ENCODE measurements at places on chromosomes 7 and 10.

DNA sequence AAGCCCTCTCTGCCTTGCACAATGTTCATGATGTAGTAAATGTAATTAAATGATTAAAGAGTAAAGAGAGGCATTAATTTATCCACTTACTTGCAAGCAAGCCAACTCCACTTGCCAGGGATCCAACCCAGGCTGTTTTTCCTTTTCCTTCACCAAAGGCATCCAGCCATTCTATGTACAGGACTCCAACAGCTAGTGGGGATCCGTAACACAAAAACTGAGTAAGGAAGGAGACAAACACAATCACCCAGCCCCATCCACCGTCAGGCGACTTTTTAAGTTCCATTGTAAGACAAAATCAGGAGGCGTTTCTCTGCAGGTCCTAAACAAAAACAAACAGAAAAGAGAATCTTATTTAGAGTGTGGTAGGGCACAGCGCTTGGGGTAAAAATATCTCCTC, 25.6 kb downstream of the SLC16A9 start:
- DNase-seq, result no peak

DNA sequence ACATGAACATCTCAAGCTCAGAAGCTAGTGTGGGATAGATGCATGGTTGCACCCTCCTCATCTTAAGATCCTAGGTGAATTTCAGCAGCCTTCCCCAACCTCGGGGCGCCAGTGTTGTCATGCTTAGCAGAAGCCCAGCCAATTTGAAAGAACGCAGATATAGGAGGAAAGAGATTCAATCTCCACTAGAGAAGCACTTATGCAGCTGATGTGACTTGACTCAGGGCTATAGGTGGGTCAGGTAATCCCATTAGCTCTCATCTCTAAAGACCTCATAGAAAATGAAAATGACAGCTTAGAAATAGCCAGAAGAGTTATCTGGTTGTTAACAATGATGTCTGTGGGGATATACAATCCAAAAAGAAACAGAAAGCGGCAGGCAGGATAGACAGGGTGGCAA, 310.5 kb downstream of the GPAM start:
- no peak for DNase-seq

- no peak for DNase-seq
Measured at GRCh38 chr7:7214398-7215347, 32.3 kb downstream of the C1GALT1 start.

- DNase-seq, result no peak
Measured at GRCh38 chr7:36381056-36381455, 8.6 kb upstream of the ANLN start.

- DNase-seq, result no peak
Measured at GRCh38 chr7:66500087-66500486, 128.6 kb upstream of the KCTD7 start.

- no peak for DNase-seq
Measured at GRCh38 chr7:141335164-141335563, 216.0 kb upstream of the AGK start.

DNA sequence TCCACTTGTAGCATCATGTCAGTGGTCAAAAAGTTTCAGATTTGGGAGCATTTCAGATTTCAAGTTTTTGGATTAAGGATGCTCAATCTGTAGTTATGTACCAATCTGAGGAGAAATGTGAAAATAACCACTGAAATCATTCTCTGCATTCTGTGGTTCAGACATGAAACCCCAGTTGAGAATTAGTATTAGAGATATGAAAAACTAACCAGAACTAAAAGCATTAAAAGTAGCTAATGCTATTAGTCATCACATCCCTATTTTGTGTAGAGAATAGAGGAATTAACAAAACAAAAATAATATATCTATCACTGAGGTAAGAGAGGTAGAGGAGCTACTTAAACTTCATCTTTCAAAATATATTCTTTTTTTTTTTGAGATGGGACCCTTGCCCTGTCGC, 28.0 kb downstream of the MICU1 start:
- DNase-seq, result no peak

GRCh38 chr7:123096434-123096833, 100.9 kb upstream of the TAS2R16 start:
- no peak for DNase-seq

- DNase-seq, result no peak
Measured at GRCh38 chr7:111486472-111487142, 75.7 kb downstream of the IMMP2L start.

DNA sequence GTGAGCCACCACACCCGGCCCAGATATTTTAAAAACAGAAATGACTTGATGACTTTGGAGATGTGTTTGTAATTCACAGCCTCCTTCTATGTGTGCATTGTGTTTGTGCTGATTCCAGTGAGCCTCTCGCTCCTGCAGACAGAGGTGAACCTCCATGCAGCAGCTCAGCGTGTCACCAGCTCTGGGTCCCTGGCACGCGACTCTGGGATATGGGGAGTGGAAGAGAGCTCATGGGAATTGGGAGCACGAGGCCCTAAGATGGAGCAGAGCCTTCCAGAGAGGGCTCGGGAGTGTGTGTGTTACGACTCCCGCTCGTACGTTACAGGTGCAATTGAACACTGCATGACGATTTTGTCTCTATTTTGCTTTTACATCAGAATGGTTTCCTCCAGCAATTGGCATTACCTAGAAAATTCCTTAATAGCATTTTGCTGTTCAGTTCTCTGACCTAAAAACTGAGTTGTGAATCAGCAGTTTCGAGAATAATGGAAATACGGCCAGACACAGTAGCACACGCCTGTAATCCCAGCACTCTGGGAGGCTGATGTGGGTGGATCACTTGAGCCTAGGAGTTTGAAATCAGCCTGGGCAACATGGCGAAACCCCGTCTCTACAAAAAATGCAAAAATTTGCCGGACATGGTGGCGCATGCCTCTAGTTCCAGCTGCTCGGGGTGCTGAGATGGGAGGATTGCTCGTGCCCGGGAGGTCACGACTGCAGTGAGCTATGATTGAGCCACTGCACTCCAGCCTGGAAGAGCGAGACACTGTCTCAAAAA, 204.6 kb downstream of the CUX1 start:
- DNase-seq, result no peak

GRCh38 chr10:62632071-62632809, 172.3 kb upstream of the ADO start:
- DNase-seq, result peak; percentile 43

DNA sequence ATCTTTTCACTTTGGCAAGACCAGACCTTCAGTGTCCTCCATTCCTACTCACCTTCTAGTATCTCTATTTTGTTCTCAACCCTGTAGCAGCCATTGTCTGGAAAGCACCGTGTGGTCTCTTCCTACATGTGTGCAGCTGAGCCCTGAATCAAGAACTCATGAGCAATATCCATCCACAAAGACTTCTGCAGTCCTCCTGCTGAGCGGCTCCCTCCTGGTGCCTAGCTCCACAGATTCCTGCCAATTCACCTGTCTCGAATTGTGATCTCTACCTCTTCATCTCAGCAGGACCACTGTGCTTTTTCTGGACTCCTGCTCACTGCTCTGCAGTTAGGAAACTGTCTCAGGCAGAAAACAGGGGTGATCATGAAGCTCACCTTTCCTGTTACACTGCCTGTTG, 118.8 kb downstream of the RELN start:
- DNase-seq, result no peak

DNA sequence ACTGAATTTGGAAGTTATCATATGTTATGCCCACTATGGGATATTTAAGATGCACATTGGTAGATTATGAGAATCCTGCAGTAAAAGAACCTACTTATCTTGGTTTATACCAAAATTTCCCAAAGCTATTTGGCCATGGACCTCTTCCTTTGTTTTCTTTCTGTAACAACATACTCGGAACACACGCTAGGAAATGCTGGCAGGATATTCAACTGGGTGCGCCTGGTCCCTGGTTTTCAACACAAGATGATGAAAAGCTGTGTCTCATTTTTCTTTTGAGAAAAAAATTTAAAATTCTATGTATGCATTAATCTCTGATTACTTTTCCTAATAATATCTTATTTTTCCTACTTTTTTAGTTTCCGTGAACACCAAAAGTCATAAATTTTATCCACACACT, 128.5 kb upstream of the NRP1 start:
- no peak for DNase-seq

DNA sequence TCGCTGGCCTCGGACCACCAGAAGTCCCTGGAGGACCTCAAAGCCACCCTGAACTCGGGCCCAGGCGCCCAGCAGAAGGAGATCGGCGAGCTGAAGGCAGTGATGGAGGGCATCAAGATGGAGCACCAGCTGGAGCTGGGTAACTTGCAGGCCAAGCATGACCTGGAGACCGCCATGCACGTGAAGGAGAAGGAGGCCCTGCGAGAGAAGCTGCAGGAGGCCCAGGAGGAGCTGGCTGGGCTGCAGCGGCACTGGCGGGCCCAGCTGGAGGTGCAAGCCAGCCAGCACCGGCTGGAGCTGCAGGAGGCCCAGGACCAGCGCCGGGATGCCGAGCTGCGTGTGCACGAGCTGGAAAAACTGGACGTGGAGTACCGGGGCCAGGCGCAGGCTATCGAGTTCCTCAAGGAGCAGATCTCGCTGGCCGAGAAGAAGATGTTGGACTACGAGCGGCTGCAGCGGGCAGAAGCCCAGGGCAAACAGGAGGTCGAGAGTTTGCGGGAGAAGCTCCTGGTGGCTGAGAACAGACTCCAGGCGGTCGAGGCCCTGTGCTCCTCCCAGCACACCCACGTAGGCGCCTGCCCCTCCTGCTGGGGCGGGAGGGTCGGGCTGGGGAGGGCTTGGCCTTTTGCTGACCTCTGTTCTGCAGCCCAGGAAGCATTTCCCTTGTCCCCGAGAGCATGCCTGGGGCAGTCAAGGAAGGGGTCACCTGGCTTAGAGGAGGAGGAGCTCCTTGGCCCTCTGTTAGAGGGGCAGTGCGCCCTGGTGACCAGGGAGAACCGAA, 77.3 kb upstream of the GTF2IRD1 start:
- no peak for DNase-seq

GRCh38 chr10:12803776-12804175, 197.7 kb downstream of the CCDC3 start:
- DNase-seq, result no peak

- no peak for DNase-seq
Measured at GRCh38 chr7:137948083-137948844, 53.6 kb downstream of the CREB3L2 start.

- no peak for DNase-seq
Measured at GRCh38 chr10:131753336-131753735, 147.5 kb upstream of the PPP2R2D start.

DNA sequence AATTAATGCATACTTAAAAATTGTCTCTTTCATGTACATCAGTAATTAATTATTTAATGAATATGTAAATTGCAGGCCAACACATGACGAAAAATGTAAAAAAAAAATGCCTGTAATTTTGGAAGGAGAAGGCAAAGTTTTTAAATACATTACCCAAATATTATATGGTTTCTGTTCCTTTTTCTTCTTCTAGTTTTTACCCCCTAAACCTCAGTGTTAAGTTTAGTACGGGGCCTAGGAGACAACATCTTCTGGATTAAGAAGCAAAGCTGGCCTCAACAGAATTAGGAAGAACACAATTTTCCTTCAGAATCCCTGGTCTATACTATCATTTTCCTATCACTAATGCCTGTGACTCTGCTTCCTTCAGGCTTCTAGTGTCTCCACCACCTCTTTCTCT, 459.3 kb upstream of the NRP1 start:
- DNase-seq, result no peak

DNA sequence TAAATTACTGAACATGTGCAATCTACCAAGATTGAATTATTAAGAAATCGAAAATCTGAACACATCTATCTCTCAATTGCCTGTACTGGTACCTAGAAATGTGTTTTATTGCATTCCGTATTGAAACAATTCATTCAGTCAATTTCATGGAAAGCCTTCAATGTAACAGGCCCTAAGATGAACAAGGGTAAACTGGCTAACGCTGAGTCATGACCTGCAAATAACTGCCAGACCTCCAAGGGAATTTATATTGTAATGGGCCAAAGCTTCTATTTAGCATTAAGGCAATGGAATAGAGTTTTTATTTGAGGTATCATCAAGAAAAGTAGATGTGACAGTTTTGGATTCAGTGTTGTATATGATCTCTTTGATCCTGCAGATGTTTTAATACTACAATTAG, 49.9 kb upstream of the CD36 start:
- DNase-seq, result no peak

- DNase-seq, result no peak
Measured at GRCh38 chr10:102153093-102153620, 968 bp downstream of the NOLC1 start.

DNA sequence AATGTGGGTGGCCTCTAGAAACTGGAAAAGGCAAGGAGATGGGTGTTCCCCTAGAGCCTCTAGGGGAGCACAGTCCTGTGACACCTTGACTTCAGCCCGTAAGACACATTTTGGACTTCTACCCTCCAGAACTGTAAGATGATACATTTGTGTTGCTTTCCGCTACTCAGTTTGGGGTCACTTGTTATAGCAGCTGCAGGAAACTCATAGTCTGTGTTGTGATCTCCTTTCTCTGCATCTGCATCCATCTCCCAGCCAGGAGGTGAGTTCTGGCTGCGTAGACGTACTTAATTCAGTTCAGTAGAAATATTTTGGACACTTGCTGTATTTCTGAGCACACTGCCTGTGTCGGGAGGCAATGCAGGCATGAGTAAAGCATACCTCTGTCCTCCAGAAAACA, 29.3 kb upstream of the DMBT1 start:
- no peak for DNase-seq

DNA sequence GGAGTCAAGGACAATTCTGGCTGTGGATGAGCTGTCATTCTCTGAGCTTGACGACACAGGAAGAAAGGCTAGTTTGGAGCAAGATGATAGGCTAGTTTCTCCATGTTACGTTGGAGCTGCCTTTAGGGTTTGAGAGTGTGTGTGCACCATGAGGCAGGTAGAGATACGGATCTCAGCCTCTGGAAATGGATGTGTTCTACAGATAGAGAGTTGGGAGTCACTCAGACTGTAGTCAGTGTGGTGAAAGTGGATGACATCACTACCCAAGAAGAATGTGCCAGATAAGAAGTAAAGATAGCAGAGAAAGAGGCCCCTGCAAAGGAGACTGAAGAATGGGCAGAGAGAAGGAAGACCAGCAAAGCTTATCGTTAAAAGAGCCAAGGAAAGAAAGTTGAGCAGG, 42.4 kb downstream of the PNLIPRP3 start:
- no peak for DNase-seq

- no peak for DNase-seq
Measured at GRCh38 chr7:99762680-99763327, 21.2 kb downstream of the CYP3A4 start.

DNA sequence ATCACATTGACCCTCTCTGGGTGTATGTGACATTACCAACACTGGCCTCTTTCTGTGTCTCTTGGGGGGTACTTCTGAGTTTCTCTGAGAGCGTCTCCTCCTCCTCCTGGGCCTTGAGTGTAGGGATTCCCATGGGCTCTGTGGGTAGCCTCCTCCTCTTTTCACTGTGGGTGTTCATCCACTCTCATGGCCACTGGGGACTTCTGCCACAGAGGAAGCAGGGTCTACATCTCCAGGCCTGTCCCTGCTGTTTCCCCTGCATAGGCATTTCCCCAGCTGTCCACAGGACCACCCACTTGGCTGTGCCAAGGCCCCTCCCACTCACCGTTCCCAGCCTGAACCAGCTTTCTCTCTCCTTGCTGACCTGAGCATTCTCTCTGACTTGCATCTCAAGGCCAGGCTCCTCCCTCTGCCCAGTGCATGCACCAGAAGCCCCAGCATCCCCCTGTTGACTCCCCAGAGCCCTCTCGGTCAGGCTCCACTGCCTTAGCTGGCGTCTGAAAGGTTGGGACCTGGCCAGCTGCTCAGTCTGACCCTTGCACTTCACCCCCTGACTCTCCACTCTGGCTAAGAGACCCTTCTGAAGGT, 487.6 kb downstream of the GLRX3 start:
- DNase-seq, result no peak

Measured in stimulated activated CD8-positive, alpha-beta memory T cell treated with anti-CD3 and anti-CD28 coated beads, Interleukin-12 subunit alpha, Interleukin-12 subunit beta, amount 100 ng/mL, for 4 hours (primary cell).